IPS DF 6.9 (cell line): ENCODE measurements at places on chromosomes 16 and 17.

GRCh38 chr17:72822358-72823023 lies 270.0 kb downstream of the SLC39A11 start:
- DNase-seq, result no peak

DNA sequence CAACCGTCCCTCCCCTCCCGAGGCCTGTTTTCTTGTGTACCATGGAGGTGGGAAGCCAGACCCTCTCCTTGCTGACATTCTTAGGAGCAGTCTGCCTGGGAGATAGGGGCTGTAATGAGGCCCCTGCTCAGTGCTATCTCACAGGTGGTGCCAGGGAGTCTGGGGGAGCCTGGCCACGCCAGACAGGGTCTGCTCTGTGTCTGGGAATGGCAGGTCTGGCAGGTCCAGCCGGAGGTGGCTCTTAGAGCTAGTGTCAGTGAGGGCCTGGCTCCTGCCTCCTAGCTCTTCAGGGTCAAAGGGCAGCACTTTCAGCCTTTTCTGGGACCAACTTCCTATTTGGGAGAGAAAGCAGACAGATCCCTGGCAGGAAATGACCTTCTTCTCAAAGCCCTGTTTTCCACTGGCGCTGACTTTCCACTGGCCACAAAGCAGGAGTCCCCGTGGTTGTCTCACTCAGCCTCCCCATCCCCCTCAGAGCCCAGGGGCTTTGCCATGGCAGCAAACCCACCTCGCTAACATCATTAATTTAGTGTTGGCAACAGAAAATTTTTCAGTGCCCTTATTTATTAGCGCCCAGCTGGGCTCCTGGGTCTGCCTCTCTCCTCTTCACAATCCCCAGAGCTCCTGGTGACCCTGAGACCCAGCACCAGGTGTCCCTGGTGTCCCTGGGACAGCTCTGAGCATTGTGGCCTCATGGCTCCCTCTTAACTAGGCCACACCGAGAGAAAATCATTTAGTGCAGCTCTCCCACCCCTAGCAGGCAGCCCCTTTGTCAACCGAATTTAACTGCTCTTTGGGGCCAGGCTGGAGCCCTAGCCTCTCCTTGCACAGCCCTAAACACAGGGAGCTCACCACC lies 24.0 kb upstream of the DOK4 start:
- no peak for DNase-seq

DNA sequence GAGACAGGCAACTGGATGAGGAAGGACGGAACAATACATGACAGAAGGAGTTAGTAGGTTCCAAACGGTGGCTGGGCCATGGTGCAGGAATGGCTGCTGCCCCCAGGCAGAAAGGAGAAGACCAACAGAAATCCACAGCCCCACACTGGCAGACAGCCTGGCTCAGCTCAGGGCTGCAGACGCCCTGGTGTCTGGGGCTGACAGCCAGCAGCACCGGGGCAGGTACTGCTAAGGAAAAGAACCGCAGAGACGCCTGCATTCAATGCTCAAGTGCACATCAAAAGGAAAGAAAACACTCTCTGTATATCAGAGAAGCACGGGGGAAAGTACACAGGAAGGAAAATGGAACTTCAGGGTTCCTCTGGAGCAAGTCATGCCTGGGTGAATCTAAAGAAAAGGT lies 53.4 kb downstream of the GAS7 start:
- DNase-seq, result no peak

GRCh38 chr17:40351359-40352236 lies 12.9 kb downstream of the GJD3 start:
- DNase-seq, result no peak

GRCh38 chr16:52634104-52634503 lies 87.2 kb upstream of the TOX3 start:
- no peak for DNase-seq

GRCh38 chr16:15650698-15651171 lies 690 bp downstream of the NDE1 start:
- DNase-seq, result no peak

DNA sequence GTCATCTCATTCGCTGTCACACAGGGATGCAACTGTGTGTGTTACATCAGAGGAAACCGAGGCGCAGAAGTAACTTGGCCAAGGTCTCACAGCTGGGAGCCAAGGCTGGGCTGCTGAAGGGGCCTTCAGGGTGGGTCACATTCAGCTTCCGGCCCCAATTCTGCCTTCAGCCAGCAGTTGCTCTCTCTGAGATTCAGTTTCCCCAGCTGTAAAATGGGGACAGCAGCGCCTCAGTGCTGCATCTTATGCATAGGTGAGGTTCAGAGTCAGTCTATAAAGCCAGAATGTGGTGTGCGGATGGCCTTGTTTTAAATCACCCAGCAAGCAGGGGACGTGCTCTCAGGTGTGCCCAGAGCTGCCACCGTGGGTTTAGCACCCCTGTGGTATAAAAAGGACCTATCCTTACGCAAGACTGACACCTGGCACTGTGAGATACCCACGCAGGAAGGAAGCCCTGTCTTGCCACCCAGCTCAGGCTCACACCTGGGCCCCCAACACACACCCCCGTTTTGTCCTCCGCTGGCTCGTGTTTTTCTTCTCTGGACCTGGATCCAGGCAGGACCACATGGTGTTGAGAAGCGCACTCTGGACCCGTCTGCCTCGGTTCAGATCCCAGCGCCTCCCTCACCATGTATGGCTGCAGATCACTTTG lies 94.6 kb upstream of the GSE1 start:
- no peak for DNase-seq

GRCh38 chr17:29036584-29036983 lies 6.4 kb upstream of the PIPOX start:
- DNase-seq, result no peak

- no peak for DNase-seq
Observed at GRCh38 chr16:52405441-52405840, 141.5 kb downstream of the TOX3 start.
